Activated CD4-positive, alpha-beta memory T cell treated with anti-CD3 and anti-CD28 coated beads for 36 hours (primary cell): ENCODE measurements at places on chromosomes 11 and 22. TPM values are rescaled to one million over a fixed set of nuclear protein-coding genes. Genes with fewer than 3 reads are reported as not detected.
A peak's percentile ranks its signal among the peaks of the same experiment; 100 is the strongest.

Gene SERGEF
- 44.2 TPM for total RNA-seq

- DNase-seq, result no peak
- H3K36me3 ChIP-seq, result peaks cover 43% of the 10 kb centered on the region
- peaks cover 26% of the 10 kb centered on the region for H3K4me1 ChIP-seq
- no peak overlapping the region for H3K4me3 ChIP-seq
- H3K27ac ChIP-seq, result no peak overlapping the region
Measured at GRCh38 chr11:60847896-60848295, 6.0 kb downstream of the CCDC86 start.

Gene MOGAT2
- total RNA-seq, result not detected

DNA sequence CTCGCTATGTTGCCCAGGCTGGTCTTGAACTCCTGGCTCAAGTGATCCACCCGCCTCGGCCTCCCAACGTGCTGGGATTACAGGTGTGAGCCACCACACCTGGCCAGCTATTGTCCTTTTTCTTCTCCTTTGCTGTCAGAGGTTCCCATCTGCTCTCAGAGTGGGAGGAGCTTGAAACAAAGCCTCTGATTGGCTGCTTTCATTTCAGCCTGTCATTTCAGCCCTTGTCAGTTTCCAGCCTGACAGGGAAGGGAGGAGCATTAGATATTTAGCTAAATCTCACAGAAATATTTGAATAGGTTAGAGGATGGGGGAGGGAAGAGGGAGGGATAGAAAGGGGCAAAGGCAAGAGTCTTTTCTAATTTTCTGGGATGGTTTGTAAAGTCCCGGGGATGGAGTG lies 8.7 kb downstream of the SLC22A6 start:
- H3K4me3 ChIP-seq, result no peak overlapping the region
- H3K27me3 ChIP-seq, result peaks cover 9% of the 10 kb centered on the region
- H3K36me3 ChIP-seq, result no peaks in the 10 kb centered on the region
- H3K4me1 ChIP-seq, result no peaks in the 10 kb centered on the region

DNA sequence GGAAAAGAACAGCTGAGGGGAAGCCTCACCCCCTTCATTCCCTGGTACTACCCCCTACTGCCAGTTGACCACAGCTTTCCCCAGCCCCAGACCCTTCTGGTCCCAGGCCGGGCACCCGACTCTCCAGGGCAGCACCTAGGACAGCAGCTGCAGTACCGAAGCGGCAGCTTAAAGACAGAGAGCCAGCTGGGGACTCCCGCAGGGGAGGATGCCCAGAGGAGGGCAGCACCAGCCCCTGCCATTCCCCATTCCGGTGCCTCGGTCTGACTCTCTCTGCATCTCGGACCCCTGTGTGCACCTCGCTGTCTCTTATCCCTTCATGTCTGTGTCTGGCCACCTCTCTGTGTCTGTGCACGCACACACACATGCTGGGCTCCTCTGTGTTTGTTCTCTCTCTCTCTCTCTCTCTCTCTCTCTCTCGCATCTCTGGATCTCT lies 9.4 kb downstream of the IGSF9B start:
- no peaks in the 10 kb centered on the region for H3K27me3 ChIP-seq
- peaks cover 14% of the 10 kb centered on the region for H3K36me3 ChIP-seq
- H3K4me3 ChIP-seq, result peak overlapping the region; percentile 33
- DNase-seq, result peak; percentile 83

Gene NRXN2
- 0.31 TPM for total RNA-seq

Gene JHY
- 1.7 TPM for total RNA-seq

- no peaks in the 10 kb centered on the region for H3K4me1 ChIP-seq
- H3K36me3 ChIP-seq, result no peaks in the 10 kb centered on the region
- H3K27ac ChIP-seq, result no peak overlapping the region
- peaks cover 3% of the 10 kb centered on the region for H3K27me3 ChIP-seq
- H3K4me3 ChIP-seq, result no peak overlapping the region
Measured at GRCh38 chr11:119902656-119903231, 173.7 kb upstream of the NECTIN1 start.

GRCh38 chr22:20026996-20027601 lies 6.2 kb downstream of the TANGO2 start:
- DNase-seq, result no peak
- no peak overlapping the region for H3K27ac ChIP-seq
- peaks cover 22% of the 10 kb centered on the region for H3K4me1 ChIP-seq
- H3K27me3 ChIP-seq, result no peaks in the 10 kb centered on the region
- no peaks in the 10 kb centered on the region for H3K36me3 ChIP-seq
- H3K4me3 ChIP-seq, result no peak overlapping the region

DNA sequence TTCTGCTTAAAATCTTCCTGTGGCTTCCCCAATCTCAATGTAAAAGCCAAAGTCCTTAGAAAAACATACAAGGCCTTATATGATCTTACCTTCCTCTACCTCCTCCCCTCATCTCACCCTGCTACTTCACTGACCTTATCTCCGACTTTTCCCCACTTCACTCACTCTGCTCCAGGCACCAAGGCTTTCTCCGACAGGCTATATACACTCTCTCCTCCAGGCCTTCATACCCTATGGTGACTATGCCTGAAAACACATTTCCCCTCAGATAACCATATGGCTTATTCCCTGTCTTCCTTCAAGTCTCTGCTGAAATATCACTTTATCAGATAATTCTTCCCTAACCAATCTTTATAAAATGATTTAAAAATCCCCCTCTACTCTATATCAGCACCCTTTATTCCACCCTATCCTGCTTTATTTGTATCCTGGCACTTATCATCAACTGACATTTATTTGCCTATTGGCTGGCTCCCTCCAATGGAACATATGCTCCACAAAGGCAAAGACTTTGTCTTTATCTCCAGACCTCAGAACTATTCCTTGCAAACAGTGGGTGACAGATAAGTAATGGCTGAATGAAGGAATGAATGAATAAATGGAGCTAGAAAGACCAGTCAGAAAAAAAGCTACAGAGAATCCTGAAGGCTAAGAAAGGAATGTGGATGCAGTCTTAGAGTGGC lies 52.7 kb downstream of the PAK1 start:
- H3K4me1 ChIP-seq, result peaks cover 3% of the 10 kb centered on the region
- H3K4me3 ChIP-seq, result no peak overlapping the region
- H3K27me3 ChIP-seq, result no peaks in the 10 kb centered on the region
- H3K27ac ChIP-seq, result no peak overlapping the region

GRCh38 chr11:1030556-1030955 lies 6.0 kb downstream of the MUC6 start:
- H3K27ac ChIP-seq, result no peak overlapping the region
- no peaks in the 10 kb centered on the region for H3K4me1 ChIP-seq
- no peak for DNase-seq

Gene OR8G5
- total RNA-seq, result not detected

DNA sequence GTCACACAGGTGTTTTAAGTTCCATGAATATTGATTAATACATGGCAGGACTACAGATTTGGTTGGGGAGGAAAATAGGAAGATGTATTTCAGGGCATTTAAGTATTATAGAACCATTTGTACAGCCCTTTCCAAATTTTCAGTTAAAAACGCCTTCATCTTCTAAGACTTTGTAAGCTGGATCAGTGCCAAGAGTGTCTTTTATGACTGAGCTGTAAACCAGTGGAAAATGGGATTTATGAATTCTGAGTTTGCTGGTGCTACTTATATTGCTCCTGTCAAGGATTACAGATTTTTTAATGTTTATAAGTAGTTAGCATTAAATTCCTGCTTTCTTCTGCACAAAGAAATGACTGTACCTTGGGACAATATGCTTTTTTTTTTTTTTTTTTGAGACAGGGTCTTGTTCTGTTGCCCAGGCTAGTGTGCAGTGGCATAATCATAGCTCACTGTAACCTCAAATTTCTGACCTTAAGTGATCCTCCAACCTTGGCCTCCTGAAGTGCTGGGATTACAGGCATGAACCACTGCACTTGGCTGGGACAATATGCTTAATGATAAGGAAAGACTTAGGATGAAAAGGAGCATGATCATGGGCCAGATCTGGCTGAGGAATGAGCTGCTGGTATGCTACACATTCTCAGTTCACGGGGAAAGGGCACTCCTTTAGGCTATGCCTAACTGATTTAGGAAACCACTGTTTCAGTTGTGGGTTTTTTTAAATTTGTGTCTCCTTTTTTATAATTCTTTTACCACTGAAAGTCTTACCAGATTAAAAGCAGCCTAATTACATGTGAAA lies 113.6 kb upstream of the MTNR1B start:
- H3K36me3 ChIP-seq, result no peaks in the 10 kb centered on the region
- no peaks in the 10 kb centered on the region for H3K27me3 ChIP-seq
- no peaks in the 10 kb centered on the region for H3K4me1 ChIP-seq
- H3K27ac ChIP-seq, result no peak overlapping the region
